Bronchus fibroblast of lung (primary cell): ENCODE measurements at places on chromosomes 5 and 9. TPM values are rescaled to one million over a fixed set of nuclear protein-coding genes. Genes with fewer than 3 reads are reported as not detected.

Gene GRIA1
- total RNA-seq: 1.3 and 1.5 TPM in 2 replicates

Gene CDC20B
- total RNA-seq: not detected in 2 replicates

Gene FGD3
- not detected in 2 replicates for total RNA-seq

Gene TMEM171
- 2.2 and 3.0 TPM in 2 replicates for total RNA-seq

Gene IFNA13
- total RNA-seq: not detected in 2 replicates

Gene GLRA1
- total RNA-seq: not detected in 2 replicates

Gene IFNK
- not detected in 2 replicates for total RNA-seq

Gene TAF11L10
- not detected in 2 replicates for total RNA-seq

Gene HTR4
- not detected in 2 replicates for total RNA-seq

Gene DMGDH
- 0.89 and 2.5 TPM in 2 replicates for total RNA-seq

Gene EQTN
- not detected in 2 replicates for total RNA-seq

Gene BAAT
- total RNA-seq: under 0.01 TPM in 1 of 2 replicates, not detected in the other
